ENCODE measurements at places on chromosomes 5 and 9. TPM values are rescaled to one million over a fixed set of nuclear protein-coding genes. Genes with fewer than 3 reads are reported as not detected.
A peak's percentile ranks its signal among the peaks of the same experiment; 100 is the strongest.

Gene FAM153A
- not detected for total RNA-seq

- DNase-seq: no peak
Observed at GRCh38 chr9:90783552-90783951, 18.1 kb upstream of the SYK start.

GRCh38 chr5:24167806-24168205, 477.0 kb downstream of the CDH10 start:
- no peak for DNase-seq

- no peak for DNase-seq
Observed at GRCh38 chr9:68476422-68476821, 64.3 kb downstream of the TMEM252 start.

Gene ADAMTS13
- 7.5 TPM for total RNA-seq

- no peak for DNase-seq
Observed at GRCh38 chr5:55564721-55565120, 30.0 kb upstream of the PLPP1 start.

- peak; percentile 17 for DNase-seq
Observed at GRCh38 chr9:136047076-136047774, 47.9 kb downstream of the NACC2 start.

Gene SLC6A7
- total RNA-seq: not detected

DNA sequence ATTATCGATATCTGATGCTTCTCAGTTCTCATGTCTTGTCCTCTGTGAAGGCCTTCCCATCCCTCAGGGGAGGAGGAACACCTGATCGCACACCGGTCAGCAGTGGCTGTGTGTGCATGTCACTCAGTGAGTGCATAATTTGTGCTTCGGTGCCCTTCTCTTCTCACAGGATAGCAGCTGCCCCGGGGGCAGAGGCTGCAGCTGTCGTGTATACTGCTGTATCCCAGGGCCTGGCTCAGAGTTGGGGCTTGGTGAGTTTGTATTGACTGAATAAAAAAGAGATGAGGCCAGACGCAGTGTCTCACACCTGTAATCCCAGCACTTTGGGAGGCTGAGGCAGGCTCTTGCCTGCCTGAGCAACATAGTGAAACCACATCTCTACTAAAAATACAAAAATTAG, 49.7 kb upstream of the NCS1 start:
- DNase-seq: no peak

- DNase-seq: peak; percentile 44
Observed at GRCh38 chr9:113416149-113416721, 5.7 kb downstream of the C9orf43 start.

GRCh38 chr5:10615693-10616092, 51.8 kb downstream of the ANKRD33B start:
- DNase-seq: no peak

Gene SPINK4
- total RNA-seq: not detected

GRCh38 chr9:131997779-131998178, 81.9 kb downstream of the MED27 start:
- DNase-seq: peak; percentile 63

Gene MRPS2
- 36.2 TPM for total RNA-seq

All from stomach (tissue), 19 donors.